ENCODE measurements at places on chromosomes 3 and 15.

DNA sequence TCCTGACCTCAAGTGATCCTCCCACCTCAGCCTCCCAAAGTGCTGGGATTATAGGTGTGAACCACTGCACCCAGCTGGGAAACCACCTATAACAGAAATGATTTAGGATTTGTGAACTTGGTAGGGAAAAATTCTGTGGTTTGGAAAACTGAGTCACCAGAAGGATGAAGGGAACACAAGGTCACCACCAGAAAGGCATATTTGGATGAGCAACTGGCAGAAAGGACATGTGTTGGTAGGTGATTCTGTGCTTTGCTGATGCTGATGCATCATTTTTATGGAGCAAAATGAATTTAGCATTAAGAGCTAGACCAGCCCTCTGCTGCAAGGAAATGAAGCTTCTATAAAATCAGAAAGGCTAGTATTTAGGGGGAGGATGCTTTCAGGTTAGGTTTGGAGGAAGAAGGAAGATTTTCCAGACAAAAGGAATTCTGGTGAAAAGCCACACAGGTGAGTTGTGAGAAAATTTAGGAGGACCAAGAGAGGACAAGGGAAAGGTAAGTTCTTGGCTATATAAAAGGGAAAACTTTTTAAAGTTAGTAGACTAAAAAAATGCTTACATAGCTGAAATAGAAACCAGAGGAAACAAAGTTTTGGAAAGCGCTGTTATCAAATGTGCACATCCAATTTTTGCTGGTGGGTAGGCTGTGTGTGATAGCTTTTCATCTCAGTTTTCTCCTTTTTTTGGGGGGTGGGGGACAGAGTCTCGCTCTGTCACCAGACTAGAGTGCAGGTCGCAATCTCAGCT is 3.6 kb downstream of the PXK start:
- peak; percentile 57 for DNase-seq

DNA sequence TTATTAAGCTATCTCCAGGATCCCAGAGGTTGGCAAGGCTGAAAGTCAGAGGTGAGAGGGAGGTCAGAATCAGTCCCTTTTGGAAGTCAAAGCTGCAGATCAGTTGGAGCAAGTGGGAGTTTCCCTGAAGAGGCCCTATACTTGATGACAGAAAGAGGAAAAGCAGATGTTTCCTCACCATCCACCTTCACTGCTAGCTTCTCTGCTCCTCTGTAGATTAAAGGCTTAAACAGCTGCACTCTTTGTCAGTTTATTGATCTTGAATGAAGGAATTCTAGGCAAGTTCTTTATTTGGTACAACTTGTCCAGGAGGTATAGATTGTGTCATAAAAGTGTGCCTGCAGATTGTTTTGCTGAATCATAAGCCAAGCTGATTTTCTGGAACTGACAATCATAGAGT is 408.2 kb upstream of the TGFBR2 start:
- DNase-seq = no peak

- no peak for DNase-seq
These were observed 21.3 kb upstream of the DGKG start for GRCh38 chr3:186383026-186383993.

DNA sequence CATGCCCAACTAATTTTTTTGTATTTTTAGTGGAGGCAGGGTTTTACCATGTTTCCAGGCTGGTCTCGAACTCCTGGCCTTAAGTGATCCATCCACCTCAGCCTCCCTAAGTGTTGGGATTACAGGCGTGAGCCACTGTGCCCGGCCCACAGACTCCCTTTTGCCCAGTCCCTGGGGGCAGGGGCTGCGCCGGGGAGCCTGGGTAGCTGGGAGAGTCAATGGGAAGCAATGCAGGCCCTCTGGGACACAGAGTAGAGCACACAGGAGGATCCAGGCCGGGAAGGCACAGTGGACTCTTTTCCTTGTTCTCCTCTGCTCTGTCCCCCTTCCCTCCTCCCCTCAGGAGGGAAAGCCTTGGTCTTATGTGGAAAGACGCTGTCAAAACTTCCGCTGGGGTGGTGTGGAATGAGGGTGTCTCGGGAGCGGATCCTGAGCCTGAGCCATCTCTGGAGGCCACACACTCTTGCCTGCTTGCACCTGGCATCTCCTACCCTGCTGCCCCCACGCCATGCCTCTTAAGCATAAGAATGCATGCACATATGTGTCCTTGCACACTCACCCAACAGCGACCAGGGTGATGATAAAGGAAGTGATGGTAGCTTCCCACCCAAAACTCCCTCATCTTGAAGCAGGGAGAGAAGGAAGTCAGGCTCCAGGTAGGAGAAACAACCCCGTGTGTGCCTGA is 11.9 kb upstream of the PRKCD start:
- DNase-seq = no peak

DNA sequence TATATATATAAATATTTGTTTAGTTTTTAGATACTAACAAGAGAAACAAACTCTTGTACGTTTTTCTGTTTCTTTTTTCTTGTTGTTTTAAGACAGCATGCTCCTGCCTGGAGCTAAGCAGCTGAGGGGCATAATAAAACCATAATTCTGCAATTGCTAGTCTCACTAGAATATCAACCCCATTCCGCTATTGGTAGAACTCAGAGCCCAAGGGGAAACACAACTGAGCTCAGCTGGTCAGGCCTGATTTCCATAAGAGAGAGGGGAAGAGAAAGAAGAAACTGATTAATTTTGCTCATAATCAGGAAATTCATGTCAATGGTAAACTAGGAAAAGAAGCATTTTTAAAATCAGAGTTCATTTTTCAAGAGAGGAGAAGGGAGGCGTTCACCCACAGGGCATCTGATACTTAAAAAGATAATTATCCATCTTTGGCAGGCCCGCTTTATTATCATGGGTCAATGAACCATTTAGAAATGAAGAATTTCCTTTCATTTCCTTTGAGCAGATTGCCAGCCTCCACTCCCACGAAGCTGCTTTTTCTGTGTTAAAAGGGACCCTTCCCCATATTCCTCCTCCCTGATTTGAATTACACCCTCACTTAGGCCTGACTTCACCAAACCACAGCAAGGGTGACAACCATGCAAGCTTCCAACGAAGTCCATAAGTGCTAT is 965.3 kb upstream of the CFAP20DC start:
- DNase-seq = no peak

DNA sequence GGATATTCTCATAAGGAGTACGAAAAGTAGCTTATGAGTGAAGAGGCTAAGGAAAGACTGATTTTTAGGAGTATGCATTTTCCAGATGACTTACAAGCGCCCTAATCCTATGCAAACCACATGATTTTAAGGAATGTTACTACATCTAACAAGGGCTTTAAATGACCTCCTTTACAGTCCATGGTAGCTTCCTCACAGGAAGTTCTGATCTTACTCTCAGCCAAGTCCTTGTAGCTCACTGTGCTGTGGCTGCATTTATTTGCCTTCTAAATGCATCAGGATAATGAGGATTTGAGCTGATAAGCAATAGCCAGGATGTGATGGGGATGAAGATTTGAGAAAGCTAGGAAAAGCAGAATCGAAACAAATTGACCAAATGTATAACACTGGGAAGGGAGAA is 896.0 kb downstream of the MCTP2 start:
- no peak for DNase-seq
